ENCODE measurements at places on chromosomes 13 and 19.

DNA sequence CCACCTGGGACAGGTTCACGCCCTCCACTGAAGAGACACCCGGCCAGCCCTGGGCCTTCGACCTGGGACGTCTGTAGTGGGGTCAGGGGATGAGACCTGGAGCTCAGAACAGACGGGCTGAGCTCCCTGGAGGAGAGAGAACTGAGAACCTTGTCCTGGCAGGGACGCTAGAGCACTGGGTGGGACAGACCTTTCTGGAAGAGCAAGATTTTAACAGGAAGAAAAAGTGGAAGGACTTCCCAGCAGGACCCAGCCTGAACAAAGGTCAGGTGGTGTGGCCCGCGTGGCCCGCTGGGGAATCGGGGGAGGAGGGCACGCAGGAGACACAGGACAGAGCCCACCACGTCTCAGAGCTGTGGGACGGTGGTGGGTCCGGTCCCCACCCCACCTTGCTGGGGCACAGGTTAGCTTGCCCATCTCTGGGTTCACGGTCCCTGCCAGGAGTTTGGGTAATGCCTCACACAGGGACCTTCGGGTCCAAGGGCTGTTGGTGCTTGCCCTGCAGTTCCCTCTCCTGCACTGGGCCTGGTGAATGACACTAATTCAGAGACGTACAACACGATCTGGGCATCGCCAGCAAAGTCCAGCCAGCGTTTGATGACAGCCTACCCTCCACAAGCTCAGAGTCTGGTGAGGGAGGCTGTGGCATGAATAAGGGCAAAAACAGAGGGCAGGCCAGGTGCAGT is 1.2 kb upstream of the EFNA2 start:
- DNase-seq = no peak

- DNase-seq = no peak
These were observed 434.3 kb downstream of the EFNB2 start for GRCh38 chr13:106101201-106101600.

DNA sequence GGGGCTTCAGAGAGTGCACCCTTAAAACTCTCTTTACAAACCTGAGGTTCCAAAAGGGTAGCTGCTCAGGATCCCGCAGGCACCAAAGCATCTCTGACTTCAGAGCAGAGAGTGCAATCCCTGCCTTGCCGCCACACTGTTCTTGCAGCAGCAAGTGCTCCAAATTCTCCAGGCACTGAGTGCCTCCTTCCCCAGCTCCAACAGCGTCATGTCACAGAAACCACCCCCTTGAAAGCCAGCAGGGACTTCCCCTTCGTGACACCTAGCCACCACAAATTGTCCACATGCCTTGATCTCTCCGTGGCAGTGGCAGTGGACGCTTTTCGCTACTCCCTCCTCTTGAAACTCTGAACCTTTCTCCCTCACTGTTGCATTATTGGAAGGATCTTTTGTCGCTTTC is 39.9 kb downstream of the MBNL2 start:
- no peak for DNase-seq

GRCh38 chr13:98839856-98840769 is 87.6 kb upstream of the SLC15A1 start:
- DNase-seq = no peak

GRCh38 chr19:32303193-32303592 is 42.2 kb upstream of the ZNF507 start:
- DNase-seq = no peak

DNA sequence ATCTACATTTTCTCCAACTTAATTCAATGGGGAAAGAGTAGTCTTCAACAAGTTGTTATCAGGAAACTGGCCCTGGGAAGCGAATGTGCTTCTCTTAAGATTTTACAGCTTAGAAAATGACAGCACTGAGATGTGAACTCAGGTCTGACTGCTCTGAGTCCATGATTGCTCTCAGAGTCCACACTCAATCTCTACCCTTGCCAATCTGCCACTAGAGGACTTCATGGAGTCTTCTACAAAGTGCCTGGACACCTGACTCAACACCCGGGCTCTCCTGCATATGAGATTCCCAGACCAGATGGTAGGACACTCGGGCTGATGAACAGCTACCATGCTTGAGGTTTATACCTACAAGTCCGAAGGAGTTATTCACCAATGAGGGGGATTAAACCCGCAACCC is 74.8 kb downstream of the ABCC4 start:
- no peak for DNase-seq

- no peak for DNase-seq
These were observed 45.8 kb downstream of the TMEM255B start for GRCh38 chr13:113804703-113805430.

DNA sequence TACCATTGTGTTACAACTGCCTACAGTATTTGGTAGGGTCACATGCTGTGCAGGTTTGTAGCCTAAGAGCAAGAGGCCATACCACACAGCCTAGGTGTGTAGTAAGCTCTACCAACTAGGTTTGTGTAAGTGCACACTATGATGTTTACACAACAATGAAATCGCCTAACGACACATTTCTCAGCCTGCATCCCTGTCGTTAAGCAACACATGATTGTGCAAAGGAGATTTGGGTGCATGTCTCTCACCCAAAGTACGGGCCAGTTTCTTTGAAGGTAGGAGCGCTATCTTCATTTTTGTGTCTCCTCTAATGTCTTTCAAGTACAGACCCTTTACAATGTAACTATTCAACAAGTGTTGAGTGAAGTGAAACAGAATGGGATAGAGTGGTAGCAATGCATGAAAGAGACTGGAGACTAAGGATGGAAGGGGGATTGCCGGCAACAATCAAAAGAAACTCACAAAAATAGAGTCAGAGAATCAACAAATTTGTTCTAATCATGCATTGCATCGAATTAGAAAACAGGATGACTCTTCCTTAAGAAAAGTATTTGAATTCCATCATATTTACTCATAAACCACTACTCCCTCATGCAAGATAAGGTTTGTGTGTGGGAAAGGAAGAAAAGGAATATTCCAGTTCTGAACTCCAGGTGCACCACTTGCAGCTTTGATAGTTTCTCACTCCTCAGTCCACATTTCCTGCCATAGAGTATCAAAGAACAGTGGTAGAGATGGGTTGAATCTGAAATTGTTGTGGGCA is 60.2 kb upstream of the TNFRSF19 start:
- no peak for DNase-seq

DNA sequence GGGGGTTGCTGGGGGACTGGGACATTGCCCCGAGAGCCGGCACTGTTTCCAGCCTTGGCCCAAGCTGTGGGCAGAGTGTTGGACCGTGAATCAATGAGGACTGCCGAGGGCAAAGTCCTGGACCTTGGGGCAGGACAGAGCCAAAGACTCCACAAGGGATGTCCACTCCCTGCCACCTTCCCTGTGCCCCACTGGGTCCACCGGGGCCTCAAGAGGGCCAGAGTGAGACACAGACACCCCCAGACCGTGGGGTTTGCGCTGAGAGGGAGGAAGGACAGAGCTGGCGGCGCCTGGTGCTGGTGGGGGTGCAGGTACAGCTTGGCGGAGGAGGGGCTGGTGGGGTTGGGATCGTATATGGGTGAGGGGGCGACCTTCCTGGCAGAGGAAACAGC is 11.8 kb downstream of the MAST3 start:
- no peak for DNase-seq

GRCh38 chr19:20964798-20965197 is 41.7 kb downstream of the ZNF85 start:
- no peak for DNase-seq

DNA sequence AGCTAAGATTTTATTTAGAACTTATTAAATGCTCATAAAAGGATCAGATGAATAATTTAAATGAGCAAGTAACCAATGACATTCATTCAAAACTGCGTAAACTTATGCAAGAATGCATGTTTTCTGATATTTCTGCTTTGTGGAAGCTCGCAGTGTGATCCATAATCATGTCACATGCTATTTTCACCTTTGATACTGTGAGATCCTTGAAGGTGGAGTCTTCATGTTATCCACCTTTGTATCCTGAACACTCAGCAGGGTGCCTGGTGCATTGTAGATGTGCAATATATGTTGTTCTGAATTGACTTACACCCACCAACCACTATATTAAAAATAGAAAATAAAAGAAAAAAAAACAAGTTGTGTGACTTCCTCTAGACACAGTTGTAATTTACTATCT is 333.5 kb downstream of the DCT start:
- no peak for DNase-seq

DNA sequence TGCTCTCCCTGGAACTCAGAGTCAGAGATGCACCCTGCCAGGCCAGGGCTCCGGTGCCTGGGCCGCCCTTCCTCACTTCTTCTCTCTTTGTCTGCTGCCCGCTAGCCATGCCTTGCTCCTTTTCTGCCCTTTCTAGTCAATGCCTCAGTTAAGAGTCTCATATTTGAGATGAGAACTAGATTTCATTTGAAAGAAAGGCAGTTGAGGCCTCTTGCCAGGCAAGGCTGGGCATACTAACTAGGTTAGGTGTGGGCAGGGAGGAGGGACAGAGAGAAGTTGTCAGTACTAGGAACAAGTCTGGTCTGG is 341.6 kb downstream of the DNAJC15 start:
- DNase-seq = no peak

DNA sequence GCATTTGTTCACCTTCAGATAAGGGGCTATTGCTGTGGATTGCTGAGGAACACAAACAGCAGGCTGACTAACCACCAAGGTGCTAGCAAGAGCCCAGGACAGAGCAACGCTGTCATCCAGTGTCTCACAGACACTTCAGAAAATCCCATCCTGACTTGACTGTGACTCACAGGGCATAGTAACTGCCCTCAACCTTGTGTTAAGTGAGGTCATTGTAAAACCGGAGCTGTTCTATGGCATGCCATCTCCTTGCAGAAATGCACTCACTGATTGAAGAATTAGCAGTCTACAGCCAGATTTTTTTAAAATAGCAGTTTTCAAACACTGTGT is 51.1 kb downstream of the TNFRSF19 start:
- DNase-seq = no peak

DNA sequence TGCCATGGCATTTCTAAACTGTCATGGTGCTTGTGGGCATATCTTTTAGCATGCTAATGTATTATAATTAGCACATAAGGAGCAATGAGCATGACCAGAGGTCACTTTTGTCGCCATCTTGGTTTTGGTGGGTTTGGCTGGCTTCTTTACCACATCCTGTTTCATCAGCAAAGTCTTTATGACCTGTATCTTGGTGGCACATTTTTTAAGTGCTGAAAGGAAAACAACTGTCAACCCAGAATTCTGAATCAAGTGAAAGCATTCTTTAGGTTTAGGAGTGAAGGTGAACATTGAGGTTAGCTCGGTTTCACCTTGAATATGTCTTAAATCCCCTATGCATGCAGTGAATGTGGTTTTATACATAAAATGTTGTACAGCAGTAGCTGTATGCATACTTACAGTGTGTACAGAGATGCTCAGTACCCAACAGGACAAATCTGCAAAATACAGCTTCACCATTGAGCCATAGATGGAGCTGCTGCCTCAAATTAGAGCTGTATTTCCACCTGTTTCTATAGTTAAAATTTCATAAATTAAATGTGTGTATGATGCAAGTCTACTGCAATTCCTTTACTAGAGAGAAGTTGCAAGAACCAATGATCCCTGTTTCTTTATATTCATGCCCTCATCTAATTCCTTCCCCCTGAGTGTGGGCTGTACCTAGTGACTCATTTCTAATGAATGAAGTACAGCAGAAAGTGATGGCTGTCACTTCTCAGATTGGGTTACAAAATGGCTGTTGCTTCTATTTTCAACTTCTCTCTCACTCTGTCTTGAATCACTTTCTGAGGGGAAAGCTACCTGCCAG is 25.2 kb upstream of the IGSF23 start:
- DNase-seq = no peak

- no peak for DNase-seq
These were observed 13.2 kb downstream of the ENOX1 start for GRCh38 chr13:43773602-43774001.

All from activated CD4-positive, alpha-beta T cell treated with anti-CD3 and anti-CD28 coated beads for 1 hour (primary cell).